NCI-H1436 (cell line): ENCODE measurements at places on chromosomes 12 and 14.

- DNase-seq, result no peak
Measured at GRCh38 chr14:42138406-42138805, 531.7 kb downstream of the LRFN5 start.

GRCh38 chr14:101877766-101878165 lies 86.6 kb upstream of the DYNC1H1 start:
- no peak for DNase-seq

GRCh38 chr12:21828779-21829178 lies 54.3 kb upstream of the KCNJ8 start:
- DNase-seq, result no peak

- DNase-seq, result no peak
Measured at GRCh38 chr14:73717711-73718417, 3.7 kb upstream of the PNMA1 start.

GRCh38 chr14:55129086-55129427 lies at the start of gene LGALS3:
TSS of gene LGALS3 (plus strand) at chr14:55129252. CDS start at chr14:55137374, 8,122 bp downstream.
- no peak for DNase-seq
